ENCODE measurements at places on chromosomes 5 and 9.

GRCh38 chr5:89055695-89056085 lies 172.7 kb upstream of the MEF2C start:
- DNase-seq: no peak

DNA sequence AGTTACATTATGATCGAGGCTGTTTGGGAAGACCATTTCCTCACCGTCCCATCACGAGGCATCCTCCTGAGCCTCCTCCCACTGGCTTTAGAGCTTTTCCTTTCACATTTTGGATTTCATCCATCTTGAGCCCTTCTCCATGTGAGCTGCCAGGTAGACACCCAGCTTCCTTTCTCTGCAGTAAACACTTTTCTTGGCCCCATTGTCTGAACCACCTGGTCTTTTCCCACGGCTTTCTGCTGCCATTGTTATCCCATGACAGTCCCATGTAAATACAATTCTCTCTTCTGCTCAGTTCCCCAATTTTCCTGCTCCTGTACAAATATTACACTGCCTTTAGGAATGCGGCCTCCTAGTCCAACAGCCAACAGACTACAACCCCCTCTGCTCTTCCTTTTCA lies 24.1 kb downstream of the UBE2QL1 start:
- DNase-seq: no peak

DNA sequence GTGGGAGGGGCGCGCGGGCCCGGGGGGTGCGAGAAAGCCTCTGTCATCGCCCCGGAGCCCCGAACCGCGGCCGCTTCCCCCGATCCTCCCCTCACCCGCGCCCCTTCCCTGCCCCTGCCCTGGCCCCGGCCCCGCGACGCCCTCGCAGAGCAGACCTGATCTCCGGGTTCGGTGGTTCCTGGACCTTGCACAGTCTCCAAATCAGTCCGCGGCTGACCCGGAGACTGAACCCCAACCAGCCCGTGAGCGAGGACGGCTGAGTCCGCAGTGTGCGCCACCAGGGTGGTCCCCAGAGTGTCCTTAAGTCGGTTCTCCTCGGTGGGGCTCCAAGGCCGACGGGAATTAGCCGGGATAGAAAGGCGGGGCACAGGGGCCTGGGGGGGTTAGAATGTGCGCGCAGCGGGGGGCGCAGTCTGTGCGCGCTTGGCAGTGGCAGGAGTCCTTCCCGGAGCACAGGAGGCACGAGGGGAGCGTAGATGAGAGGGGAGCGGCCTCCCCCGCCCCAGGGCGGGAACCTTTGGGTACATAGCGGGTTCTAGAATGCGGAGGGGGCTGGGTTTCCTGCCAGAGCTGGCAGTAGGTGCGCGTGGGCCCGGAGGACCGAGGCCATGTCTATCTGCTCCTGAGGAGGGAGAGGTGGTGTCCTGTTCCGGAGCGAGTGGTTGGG lies 779 bp downstream of the PKN3 start:
- DNase-seq: peak; percentile 50

- DNase-seq: no peak
These were observed 112.4 kb downstream of the ANXA2R start for GRCh38 chr5:42927730-42928129.

DNA sequence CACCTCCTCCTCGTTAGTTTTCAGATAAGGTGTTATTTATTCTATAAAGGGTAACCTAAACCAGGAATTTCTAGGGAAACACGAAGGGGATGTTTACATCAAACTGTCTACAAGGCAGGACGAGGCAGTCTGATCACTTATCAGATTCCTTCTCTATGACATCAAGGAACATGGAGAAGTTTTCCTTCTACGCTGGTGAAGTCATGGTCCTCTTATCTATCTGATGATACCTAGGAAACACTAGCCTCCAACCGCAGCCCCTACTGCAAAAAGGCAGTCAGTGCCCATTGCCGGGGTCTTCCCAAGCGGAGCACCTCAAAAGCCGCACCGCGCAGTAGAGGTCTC lies 1.5 kb downstream of the MPDZ start:
- peak; percentile 58 for DNase-seq

DNA sequence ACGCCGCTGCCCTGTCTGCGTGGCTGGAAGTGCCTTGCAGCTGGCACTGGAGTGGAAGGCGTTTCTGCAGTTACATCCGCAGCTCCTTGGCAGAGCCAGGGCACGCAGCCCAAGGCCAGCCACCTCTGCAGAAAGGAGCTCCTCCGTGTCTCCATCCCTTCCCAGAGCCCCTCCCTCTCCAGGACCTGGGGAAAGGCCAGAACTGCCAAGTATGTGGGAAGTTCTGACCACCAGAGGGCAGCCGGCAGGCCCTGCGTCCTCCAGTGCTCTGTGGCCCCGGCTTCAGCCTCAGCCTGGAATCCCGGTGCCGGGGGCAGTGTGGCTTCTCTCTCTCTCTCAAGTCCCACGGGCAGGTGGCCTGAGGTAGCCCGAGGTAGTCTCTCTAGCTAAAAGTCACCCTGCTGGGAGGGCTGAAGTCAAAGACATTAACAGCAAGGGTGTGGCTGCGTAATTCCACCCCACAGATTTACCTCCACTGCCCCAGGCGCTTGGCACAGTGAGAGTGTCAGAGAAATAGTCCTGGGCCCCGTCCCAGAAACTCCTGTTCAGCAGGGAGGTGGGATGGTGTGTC lies 101.7 kb upstream of the FCN2 start:
- peak; percentile 57 for DNase-seq

DNA sequence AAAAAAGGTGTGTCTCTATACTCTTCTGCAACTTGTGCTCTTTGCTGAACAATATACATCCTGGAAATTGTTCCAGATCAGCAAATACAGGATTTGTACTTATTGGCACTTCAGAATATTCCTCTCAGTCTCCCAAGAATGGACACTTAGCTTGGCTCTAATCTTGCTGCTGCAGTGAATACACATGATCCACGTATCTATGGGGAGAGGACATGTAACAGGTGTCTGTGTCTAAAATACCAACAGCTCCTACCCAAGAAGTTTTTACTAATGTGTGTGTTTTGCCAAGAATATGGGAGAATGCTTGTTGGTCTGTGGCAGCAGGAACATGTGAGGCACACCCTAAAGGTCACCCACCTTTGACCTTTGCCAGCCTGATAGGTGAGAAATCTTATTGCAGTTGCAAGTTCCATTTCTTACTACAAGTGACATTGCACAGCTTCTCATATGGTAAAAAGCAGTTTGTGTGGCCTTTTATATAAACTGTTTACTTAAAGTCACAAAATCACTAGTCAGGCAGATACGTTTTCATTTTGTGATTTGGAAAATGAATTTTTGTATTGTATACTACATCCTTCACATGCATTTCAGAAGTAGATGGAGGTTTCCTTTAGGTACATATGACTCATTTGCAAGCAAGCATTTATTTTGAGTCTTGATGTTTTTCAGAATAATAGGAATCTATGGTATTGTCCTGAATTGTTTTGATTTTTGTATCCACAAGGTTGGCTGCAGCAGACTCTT lies 35.8 kb downstream of the PHF2 start:
- DNase-seq: no peak

- peak; percentile 91 for DNase-seq
These were observed 243.8 kb downstream of the BNC2 start for GRCh38 chr9:16626577-16627130.

- no peak for DNase-seq
These were observed 17.1 kb upstream of the DAB2 start for GRCh38 chr5:39441838-39442237.

DNA sequence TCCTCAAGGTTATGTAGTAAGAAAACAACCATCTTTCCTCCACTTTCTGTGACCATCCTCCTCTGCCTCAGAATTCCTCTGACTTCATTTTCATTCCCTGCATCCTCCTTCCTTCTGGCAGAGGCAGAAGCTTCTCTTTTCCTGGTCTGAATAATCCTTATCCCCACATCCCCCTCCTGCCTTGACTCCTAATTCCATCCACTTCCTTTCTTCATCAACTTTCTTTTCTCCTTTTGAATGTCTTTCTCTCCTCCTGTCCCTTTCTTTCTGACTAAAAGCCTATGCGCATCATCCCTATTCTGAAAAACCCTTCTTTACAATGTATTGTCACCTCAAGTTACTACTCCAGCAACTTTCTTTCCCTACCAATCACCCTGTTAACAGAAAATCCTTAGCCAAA lies 79.0 kb downstream of the CDO1 start:
- DNase-seq: no peak

DNA sequence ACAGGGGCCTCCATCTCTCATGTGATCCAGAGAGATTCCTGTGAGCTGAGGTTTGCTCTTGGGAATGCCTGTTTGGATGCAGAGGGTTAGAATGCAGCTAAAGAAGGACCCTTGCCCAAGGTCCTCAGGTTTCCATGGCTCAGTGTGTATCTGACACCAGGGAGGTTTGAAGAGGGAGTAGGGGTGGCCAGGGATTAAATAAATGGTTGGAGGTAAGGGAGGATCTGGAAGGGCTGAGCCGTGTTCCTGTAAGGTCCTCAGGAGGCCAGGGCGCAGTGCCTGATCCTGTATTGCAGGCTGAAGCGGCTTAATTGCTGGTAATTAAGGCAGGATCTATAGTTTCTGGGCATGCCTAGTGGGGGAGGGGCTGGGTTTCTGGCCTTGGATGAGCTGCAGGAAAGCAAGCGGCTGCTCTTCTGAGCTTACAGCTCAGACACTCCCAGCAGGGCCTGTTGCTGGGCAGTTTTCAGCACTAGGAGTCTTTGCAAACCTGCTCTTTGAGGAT lies 41.5 kb upstream of the MAP1B start:
- DNase-seq: peak; percentile 25

DNA sequence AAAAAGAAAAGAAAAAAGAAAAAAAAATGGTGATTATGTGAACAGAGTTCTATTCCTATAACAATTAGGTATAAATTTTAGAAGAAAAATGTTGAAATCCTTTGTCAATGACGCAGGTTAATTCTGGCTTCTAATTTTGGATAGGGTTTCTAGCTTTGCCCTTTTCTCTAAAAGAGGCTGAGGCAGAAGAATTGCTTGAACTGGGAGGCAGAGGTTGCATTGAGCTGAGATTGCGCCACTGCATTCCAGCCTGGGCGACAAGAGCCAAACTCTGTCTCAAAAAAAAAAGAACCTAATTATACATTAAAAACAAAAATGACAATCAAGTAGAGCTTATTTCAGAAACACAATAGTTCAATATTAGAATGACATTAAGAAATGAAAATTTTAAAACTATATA lies 2.9 kb downstream of the STXBP1 start:
- no peak for DNase-seq

DNA sequence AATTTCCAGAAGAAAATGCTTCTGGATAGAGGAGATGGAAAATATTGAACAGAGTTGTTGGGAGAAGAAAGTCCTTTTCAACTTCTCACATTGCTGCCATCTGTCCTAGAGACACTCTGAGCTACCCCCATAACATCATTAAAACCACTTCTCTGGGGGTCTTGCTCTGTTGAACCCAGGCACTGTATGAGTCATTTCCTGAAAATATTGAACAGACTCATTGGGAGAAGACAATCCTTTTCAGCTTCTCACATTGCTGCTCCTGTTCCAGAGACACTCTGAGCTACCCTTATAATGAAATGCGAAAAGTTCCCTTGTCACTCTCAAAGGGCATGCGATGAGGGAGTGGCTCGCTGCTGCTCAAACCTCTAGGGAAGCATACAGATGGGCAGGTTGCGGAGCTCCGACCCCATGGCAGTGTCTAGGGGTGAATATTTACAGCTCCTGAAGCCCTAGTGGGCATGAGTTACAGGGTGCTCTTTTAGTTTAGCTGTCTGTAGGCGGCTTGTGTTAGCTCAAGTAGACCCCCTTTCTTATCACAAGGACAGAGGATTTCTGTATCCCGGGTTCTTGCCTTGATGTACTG lies 90.7 kb downstream of the CDKN2A start:
- DNase-seq: no peak

DNA sequence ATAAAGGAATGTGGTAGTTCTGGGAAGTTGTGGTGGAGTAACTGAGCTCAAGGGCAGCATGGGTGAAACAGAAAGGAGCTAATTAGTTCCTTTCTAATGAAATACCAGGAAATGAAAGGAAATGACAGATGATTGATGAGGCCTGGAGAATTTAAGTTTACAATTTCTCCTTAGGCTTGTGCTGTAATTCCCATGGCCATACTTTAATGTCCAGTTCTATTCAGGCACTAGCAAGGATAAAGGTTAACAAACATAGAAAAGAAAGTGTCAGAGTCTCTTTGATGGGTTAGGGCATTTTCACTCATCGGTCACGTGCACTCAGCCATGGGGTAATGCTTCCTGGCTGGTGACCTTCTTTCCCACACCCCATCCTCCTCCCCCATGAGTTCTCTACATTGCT lies 70.3 kb downstream of the CTSL start:
- no peak for DNase-seq

DNA sequence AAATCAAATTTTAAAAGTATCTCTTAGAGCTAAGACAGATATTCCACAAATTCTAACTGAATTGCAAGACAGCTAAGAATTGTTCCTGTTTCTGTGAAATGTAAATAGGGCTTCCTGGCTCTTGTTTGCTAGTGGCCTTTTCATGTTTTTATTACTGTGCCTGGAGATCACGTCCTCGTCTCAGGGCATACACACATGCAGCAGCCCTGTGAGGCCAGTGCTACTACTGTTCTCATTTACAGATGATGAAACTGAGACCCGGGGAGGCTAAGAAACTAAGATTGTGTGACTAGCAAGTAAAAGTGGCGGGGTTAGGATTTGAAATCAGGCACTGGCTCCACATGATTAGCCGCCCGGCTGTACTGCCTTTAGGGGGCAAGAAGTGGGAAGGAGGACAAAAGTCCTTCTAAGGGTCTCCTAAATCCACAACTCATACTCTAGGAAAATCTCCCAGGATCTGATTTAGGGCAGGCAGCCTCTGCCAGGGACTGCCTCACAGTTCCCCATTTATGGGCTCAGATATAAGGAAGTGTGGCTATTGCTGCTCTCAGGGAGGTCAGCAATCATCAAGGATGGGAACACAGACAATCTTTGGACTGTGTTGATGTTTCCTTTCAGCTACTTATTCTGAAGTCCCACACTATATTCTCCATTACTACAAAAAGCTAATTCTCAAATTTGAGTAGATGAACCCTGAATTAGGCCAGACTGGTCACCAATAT lies 7.9 kb downstream of the PRUNE2 start:
- DNase-seq: no peak

DNA sequence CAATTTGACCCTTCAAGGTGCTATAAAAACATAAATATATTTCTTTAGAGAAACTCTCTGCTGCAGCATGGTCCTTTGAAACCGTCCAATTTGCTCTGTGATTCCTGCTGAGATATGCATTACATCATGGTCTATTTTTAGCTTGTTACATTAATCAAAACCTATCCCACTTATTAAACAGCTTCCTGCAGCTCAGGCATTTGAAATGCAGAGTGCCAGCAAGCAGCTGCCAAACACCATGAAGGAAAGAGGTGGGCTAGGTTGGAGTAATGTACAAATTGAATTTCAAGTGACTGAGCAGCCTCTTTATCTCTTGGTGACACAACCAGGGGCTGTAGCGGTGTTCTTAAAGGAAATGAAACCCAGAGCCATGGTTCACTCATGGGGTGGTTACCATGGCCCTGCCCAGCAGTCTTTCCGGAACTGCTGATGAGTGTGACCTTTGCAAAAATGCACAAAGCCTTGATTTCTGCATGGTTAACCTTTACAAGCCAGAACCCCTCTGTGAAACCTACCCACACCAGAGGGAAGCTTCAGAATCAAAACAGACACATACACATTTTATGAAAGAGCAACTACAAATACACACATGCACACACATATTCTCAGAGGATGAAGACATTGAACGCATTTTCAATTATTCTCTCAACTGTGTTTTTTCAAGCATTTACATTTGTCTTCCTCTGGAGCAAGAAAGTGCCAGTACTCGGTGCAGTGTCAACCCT lies 155.8 kb upstream of the ZNF608 start:
- no peak for DNase-seq
